ENCODE measurements at places on chromosomes 5 and 9. TPM values are rescaled to one million over a fixed set of nuclear protein-coding genes. Genes with fewer than 3 reads are reported as not detected.

GRCh38 chr5:16457853-16458252, 7.7 kb downstream of the ZNF622 start:
- no peak for ATAC-seq

- no peak for ATAC-seq
These were observed 72.5 kb downstream of the PLAC8L1 start for GRCh38 chr5:146032911-146033310.

GRCh38 chr5:160359816-160360215, 10.6 kb downstream of the C1QTNF2 start:
- ATAC-seq, result no peak

Gene DOK3
- 6.7 TPM for total RNA-seq

All from gastroesophageal sphincter (tissue), 4 donors.